ENCODE measurements at places on chromosomes 12 and 14. TPM values are rescaled to one million over a fixed set of nuclear protein-coding genes. Genes with fewer than 3 reads are reported as not detected.

KERA gene
- 1.2 TPM for total RNA-seq

EPYC gene
- total RNA-seq, result not detected

NKX2-1 gene
- total RNA-seq, result 0.82 TPM

DNA sequence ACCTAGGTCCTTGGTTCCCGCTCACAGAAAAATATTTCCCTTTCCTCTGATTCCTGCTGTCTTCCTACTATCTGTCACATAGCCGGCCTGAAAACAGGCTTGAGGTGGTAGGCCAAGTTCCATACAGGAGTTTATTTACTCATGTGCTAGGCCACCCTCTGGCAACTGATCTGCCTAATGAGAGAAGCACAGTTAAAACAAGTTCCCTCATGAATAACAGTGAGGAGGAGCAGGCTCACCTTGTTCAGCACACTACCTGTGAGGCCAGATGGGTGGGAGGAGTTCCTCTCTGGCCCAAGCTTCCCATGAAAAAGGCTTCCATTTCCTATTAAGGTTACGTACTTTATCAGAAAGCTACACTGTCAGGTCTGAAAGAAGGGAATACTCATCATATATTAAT lies 206.0 kb downstream of the MYRFL start:
- DNase-seq, result no peak

DNA sequence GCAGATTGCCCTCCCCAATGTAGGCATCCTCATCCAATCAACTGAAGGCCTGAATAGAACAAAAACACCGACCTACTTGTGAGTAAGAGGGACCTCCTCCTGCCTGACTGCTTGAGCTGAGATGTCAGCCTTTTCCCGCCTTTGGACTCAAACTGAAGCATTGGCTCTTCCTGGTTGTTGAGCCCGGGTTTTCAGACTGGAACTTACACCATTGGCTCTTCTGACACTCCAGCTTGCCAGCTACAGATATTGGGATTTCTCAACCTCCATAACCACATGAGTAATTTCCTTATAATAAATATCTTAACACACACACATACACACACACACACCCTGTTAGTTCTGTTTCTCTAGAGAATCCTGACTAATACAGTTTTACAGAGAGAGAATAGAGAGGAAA lies 173.4 kb upstream of the NTF3 start:
- DNase-seq, result no peak

DNA sequence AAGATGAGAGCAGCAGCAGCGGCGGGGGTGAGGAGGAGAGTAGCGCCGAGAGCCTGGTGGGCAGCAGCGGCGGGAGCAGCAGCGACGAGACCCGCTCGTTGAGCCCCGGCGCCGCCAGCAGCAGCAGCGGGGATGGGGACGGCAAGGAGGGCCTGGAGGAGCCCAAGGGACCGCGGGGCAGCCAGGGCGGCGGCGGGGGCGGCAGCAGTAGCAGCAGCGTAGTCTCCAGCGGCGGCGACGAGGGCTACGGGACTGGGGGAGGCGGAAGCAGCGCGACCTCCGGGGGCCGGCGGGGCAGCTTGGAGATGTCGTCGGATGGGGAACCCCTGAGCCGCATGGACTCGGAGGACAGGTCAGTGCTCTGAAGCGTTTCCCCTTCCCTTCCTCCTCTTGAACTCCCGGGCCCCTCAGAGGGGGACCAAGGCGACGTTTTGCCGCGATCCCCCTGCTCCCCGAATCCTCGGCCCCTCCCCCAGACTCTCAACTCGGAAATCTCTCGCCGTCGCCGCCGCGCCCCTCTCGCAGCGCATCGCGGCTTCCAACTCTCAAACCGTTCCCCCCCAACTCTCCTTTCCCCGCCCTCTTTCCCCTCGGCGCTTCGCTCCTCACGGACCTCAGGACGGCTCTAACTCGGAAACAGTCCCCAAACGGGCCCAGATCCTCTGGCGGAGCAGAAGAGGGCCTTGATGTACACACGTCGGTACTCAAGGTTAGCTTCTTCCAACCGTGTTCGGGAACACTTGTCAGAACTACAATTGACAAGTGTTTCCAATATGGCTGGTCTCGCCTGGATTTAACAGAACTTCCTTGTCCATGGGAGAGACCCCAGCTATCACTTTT lies 947 bp downstream of the AEBP2 start:
- peak; percentile 45 for DNase-seq

SOX5 gene
- total RNA-seq, result 107 TPM

GRCh38 chr12:77724367-77724957 lies 106.2 kb upstream of the NAV3 start:
- no peak for DNase-seq

GRCh38 chr12:101866615-101867373 lies 10.6 kb upstream of the DRAM1 start:
- no peak for DNase-seq

- DNase-seq, result no peak
Measured at GRCh38 chr12:50695961-50696360, 67.9 kb upstream of the ATF1 start.

DNA sequence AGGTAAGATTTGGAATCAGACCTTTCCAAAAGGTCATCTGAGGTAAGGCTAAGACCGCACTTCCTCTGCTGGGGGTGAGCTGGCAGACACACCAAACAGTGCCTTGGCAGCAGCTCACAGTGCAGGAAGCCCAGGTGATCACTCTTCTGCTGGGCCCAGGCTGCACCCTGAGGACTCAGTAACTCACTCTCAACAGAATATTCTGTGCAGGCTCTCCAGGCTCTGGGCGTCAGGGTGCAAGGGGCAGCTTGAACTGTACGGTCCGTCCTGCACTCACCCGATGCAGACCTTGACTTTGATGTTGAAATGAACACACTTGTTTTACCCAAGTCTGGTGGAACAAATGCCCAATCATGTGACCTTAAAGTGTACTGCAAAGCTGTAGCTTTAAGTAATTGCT lies 6.0 kb downstream of the ALKBH2 start:
- DNase-seq, result no peak

BBOF1 gene
- 9.0 TPM for total RNA-seq

C1RL gene
- 2.0 TPM for total RNA-seq

DNA sequence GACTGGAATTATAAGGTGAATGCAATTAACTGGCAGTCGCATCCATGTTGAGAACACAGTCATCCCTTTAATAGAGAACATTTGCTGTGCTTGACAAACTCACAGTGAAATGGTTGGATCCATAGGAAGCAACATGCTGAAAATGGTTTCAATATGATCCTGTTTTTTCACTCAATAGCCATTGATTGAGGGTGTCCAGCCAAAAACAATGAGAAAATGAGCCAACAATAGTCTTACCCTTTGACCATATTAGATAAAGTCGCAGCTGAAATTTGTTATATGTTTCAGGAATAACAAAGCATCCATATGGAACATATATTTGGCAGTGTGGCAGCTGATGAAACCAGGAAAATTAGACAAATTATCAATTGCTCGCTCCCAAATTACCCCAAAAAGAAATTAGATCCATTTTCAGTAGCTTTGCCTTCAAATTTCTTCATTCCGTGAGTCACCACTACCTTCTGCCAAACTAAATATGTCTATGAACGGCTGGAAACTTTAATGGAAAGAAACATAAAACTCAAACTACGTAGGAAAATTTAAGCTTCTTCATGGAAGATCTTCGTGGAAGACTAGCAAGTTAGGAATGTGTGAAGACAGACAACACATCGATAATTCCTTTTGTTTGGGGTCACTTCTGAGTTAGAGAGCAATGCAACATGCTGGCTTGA lies 17.4 kb downstream of the IGF1 start:
- DNase-seq, result no peak

DNA sequence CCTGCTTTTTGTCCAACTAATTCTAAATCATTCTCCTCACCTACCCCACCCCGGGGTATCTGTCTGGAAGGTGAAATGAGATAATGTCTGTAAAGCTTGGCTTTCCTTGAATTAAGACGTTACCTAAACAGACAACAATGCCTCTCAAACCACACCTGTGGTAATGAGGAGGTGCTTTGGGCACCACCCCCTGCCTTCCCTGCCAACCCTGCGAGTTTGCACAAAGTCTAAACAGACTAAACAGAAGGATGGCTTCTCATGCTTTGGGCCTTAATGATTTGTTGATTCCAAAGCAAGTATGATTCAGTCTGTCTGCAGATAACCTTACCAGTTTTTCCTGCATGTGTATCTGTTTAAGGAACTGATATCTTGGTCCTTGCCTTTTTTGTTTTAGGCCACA lies 82.4 kb downstream of the ZFC3H1 start:
- no peak for DNase-seq

DNA sequence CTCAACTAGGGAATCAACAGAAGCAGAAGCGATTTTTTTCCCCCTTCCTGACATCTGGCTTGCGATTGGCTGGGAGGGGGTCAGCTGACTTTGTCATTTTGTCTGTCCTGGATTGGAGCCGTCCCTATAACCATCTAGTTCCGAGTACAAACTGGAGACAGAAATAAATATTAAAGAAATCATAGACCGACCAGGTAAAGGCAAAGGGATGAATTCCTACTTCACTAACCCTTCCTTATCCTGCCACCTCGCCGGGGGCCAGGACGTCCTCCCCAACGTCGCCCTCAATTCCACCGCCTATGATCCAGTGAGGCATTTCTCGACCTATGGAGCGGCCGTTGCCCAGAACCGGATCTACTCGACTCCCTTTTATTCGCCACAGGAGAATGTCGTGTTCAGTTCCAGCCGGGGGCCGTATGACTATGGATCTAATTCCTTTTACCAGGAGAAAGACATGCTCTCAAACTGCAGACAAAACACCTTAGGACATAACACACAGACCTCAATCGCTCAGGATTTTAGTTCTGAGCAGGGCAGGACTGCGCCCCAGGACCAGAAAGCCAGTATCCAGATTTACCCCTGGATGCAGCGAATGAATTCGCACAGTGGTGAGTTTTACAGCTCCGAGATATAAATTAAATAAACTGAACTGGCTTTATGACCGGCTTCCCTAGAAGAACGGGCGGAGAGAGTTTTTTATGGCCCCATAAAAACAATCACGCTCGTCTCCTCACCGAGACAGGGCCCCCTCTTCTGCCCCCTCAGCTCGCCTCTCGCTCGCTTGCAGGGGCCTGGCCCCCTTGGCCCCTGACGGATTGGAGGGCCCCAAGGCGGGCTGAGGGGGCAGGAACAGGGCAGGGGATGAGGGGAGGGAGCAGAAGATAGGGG lies at the start of gene HOXC6:
TSS of gene HOXC6 (plus strand) at position 127 of the 888 bp plus-strand sequence. CDS start at position 209, 82 bp downstream.
- no peak for DNase-seq

GRCh38 chr14:61756135-61756534 lies 6.1 kb upstream of the SNAPC1 start:
- no peak for DNase-seq

GRCh38 chr12:40947797-40948196 lies 240.3 kb upstream of the PDZRN4 start:
- DNase-seq, result no peak

GRCh38 chr12:24943947-24944600 lies 4.8 kb downstream of the BCAT1 start:
- DNase-seq, result no peak
